ENCODE measurements at places on chromosomes 4 and X.

- DNase-seq = no peak
Measured at GRCh38 chr4:24806206-24806990, 11.0 kb downstream of the SOD3 start.

DNA sequence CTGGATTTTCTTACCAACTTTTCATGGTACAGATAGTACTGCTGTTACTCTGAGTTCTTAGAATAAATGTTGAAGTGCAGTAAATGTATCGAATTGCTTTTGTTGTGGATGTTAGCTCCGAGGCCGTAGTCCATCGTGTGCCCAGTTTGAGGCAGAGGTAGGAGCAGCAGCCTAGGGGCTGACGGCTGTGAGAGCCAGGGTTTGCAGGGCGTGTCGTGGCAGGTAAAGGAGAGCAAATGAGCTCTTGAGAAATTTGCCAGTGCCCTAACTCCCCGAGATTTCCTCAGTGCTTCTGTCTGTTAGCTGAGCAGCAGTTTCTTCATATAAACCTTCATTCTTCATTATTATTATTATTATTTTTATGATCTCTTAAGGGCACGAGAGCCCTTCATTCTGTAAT lies 21.6 kb downstream of the PRIMPOL start:
- no peak for DNase-seq

DNA sequence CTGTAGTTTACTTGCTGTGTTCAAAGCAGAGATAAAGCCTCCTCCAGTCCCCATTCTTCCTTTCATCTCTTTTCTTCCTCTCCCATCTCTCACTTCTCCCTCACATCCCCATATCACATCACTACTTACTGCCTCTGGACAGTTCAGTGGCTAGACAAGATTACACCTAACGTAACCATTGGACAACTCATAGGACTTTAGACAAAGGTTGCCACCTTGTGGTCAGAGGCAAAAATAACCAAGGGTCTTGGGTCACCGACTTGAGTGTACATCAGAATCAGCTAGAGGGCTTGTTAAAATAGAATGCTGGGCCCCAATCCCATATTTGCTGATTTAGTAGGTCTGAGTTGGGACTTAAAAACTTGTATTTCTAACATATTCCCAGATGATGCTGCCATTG lies 109.3 kb upstream of the DGKK start:
- no peak for DNase-seq

DNA sequence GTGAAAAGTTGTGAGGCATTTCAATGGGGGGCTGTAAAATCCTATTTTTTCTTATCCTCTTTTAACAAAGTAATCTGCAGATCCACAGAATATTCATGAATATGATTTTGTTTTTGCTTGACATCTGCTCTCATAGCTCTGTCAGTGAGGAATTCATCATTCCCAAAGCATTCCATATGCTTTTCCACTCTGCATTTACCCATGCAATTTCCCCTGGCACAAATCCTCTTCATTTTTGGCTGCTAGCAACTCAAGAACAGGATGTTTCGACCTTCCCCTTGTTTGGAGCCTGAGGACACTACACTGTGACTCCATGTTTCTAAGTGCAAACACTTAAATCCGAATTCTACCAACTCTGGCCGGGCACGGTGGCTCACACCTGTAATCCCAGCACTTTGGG lies 48.5 kb downstream of the KLHL15 start:
- DNase-seq = no peak

DNA sequence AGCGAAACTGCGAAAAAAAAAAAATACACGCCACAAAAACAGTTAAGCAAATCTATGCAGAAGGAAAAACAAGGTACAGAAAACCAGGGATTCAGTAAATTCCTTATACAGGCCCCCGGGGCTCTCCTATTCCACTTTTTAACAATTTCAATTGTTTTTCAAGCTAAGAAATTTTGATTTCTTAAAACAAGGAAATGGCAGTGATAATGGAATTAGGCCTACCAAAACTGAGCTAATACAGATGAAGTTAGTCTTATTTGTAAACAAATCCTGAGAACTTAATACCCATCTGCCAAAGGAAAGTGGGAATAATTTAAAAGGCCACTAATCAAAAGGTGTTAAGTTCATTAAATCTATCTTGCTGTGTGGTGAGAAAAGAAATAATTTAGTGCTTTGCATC lies 269.3 kb downstream of the CHIC1 start:
- DNase-seq = no peak

DNA sequence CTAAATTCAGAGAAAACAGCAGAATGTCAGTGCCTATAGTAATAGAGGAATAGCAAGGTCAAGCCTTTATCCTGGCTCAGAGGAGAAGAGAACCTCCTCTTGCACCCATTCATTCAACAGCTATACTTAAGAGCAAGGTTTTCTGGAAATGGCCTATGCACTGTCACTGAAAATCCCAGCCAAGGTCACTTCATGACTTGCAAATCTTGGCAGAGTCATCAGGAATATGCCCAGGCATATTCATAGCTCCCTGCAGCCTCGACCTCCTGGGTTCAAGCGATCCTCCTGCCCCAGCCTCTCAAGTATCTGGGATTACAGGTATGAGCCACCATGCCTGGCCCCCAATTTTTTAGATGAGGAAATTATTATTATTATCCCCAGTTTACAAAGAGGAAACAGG lies 35.8 kb upstream of the NOCT start:
- DNase-seq = no peak

DNA sequence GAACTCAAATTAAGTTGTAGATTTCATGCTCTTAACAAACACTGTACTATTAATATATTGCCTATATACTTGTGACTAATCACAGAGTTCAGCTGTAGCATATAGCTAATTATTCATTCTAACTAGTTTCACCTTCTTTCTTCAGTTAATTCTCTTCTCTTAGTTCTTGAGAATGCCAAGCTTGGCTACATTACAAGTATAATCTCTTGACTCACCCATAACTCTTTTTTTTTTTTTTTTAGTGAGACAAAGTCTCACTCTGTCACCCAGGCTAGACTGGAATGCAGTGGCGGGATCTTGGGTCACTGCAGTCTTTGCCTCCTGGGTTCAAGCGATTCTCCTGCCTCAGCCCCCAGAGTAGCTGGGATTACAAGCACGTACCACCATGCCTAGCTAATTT lies 5.4 kb downstream of the KLHL5 start:
- no peak for DNase-seq

GRCh38 chrX:10591363-10592335 lies 28.7 kb downstream of the MID1 start:
- DNase-seq = no peak

GRCh38 chr4:110637408-110638088 lies 14.7 kb upstream of the PITX2 start:
- no peak for DNase-seq

GRCh38 chrX:69231903-69232302 lies 66.7 kb upstream of the PJA1 start:
- DNase-seq = no peak

DNA sequence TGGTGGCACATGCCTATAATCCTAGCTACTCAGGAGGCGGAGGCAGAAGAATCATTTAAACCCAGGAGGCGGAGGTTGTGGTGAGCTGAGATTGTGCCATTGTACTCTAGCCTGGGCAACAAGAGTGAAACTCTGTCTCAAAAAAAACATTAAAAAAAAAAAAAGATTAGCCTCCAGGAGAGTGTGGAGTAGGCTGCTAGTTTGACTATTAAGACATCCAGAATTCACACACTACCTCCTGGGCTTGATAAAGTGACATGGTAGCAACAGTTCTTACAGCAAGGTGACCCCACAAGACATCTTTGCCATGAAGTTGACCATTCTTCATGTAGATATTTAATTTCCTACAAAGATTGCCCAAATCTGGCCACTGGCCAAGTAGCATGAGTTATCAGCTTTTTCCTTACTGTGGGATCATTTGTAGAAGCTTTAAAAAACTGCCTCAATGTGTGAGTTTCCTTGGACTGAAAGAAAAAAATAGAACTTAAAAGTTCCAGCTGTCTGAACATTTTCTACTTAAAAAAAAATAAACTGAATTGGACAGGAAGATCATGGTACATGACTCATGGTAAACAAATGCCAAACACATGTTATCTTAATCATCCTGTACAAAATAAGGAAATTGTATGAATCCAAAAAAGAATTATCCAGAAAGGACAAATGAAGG lies 35.3 kb upstream of the SPRY1 start:
- DNase-seq = no peak

DNA sequence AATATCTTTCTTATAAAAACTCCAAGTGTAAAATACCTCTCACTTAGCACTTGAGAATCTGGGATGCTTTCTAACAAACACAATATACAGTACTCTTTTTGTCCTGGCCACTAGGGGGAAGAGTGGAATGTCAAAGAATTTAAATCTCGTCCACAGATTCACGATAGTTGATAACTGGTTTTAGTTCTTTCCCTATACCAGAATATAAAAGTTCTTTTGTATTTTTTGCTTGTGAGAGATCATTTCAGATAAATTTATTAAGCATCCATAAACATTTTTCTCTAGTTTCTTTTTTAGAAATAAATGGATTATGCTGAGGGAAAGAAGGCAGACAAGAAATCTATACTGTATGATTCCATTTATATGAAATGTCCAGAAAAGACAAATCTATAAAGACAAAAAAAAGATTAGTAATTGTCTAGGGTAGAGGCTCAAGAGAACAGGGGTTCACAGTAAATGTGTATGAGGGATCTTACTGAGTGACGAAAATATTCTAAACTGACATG lies 50.4 kb downstream of the MGARP start:
- DNase-seq = no peak

GRCh38 chr4:82746705-82747574 lies 51.7 kb downstream of the SCD5 start:
- DNase-seq = no peak

DNA sequence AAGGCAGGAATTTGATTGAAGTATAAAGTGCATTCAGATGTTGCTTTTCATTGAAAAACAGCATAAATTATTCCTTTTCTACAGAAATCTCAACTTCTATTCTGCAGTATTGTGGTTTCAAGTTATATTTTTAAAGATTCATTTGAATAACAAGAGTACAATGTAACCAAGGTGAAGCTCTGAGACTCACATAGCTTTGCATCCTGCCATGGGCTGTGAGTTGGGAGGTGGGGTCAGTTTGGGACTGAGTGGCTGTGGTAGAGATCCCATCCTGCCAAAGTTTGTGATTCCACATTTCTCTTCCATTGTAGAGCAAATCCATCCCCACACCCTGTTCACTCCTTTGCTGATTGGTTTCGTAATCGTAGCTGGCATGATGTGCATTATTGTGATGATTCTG lies 69.2 kb downstream of the KIT start:
- no peak for DNase-seq

DNA sequence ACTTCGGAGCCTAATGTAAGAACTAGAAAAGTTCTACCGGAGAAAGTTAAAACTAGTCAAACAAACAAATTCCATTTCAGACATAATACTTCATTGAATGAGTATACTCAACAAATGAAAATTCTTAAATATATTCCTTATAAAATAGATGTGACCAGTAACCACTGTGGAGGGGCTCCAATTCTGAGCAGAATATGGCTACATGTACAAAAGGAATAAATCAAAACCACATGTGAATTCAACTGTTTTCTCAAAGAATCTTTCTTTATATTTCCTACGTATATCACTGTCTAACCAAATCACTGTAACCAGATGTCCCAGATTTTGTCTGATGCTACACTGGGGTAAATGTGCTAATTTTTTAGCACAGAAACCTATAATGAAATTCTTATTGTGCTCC lies 49.0 kb downstream of the HTN1 start:
- no peak for DNase-seq

- DNase-seq = no peak
Measured at GRCh38 chr4:138181287-138181686, 60.9 kb downstream of the SLC7A11 start.

- no peak for DNase-seq
Measured at GRCh38 chr4:24970191-24970590, 57.3 kb upstream of the CCDC149 start.

GRCh38 chr4:23855912-23856605 lies 33.8 kb downstream of the PPARGC1A start:
- DNase-seq = no peak

GRCh38 chr4:153061971-153062370 lies 125.8 kb downstream of the FHDC1 start:
- DNase-seq = no peak

DNA sequence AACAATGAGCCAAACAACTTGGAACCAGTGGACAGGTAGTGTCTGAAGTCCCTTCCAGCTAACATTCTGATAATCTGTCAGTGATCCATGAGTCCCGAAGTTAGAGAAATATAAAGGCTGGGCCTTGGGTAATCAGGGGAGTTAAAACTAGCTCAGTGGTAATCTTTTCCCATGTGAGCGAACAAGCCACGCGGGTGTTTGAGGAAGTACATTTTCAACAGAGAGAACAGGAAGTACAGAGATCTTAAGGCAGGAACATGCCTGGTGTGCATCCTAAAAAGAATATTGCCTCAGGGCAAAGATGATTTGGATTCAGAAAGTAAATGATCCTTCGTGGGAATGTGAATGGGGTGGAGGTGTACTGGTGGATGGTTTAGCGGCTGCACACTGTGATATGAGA lies 42.9 kb downstream of the FNIP2 start:
- no peak for DNase-seq

- no peak for DNase-seq
Measured at GRCh38 chrX:108097380-108097779, 5.8 kb downstream of the ATG4A start.

- DNase-seq = no peak
Measured at GRCh38 chr4:84677995-84678394, 95.1 kb downstream of the CDS1 start.

GRCh38 chrX:115898382-115899001 lies 272.1 kb upstream of the AGTR2 start:
- DNase-seq = no peak

- DNase-seq = no peak
Measured at GRCh38 chrX:53340852-53341645, 59.7 kb upstream of the IQSEC2 start.

- no peak for DNase-seq
Measured at GRCh38 chrX:131219271-131219670, 69.8 kb downstream of the IGSF1 start.

GRCh38 chr4:167308876-167309275 lies 74.6 kb upstream of the SPOCK3 start:
- DNase-seq = no peak

DNA sequence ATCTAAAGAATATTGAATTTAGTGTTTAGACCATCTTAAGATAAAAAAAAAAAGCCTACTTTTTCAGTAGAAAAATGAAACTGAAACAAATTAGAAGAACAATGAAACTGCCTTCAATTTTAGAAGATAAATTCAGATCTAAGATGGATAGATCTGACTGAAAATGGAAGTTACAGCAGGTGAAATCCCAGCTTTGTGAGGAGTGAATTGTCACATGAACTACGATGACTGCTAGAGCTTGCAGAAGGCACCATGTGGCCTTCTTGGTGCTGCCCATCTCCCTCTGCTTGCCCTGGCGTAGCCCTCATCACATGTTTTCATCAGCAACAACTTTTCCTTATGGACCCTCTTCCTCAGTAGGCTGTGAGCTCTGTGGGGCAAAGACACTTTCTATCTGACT lies 51.4 kb upstream of the EMCN start:
- DNase-seq = no peak

All from CD4-positive, alpha-beta T cell (primary cell).